ENCODE measurements at places on chromosomes 3 and 15.

DNA sequence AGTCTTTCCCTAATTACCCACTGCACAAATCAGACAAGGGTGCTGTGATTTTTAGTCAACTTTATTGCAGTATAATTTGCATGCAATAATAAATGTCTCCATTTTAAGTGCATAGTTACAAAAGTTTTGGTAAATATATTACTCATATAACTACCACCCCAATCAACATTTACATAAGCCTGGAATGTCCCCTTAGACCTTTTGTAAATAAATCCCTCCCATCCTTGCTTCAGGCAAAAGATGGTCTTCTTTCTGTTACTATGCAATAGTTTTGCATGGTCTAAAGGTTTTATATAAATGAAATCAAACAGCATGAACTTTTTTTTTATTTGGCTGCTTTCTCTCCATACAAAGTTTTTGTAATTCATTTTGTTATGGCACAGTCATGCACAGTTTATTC, 235.4 kb downstream of the PYDC2 start:
- DNase-seq, result no peak

GRCh38 chr15:63545520-63545919, 41.1 kb downstream of the USP3 start:
- DNase-seq, result no peak

- DNase-seq, result no peak
Measured at GRCh38 chr15:94098921-94099573, 132.3 kb upstream of the MCTP2 start.

DNA sequence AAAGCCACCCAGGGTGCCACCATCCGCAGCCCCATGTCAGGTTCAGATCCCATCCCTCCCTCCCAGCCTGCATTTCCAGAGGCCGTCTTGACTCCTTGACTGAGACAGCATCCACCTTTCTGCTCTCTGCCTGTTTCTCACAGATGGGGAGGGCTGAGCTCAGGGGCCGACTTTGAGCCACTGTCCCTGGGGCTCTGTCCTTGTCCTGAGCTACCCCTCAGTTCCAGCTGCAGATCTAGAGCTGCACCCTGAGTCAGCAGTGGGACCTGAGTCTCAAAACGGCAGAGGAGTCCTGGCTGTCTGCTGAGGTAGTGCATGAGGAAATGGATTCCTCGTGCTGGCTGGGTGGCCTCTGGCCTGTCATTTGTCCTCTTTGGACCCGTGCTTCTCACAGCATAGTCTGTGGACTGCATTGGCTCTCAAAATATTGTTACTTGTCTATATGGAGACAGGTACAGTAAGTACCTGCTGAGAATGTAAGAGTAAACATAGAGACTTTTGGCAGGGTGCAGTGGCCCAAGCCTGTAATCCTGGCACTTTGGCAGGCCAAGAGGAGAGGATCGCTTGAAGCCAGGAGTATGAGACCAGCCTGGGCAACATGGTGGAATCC, 22.3 kb downstream of the RPLP1 start:
- no peak for DNase-seq

DNA sequence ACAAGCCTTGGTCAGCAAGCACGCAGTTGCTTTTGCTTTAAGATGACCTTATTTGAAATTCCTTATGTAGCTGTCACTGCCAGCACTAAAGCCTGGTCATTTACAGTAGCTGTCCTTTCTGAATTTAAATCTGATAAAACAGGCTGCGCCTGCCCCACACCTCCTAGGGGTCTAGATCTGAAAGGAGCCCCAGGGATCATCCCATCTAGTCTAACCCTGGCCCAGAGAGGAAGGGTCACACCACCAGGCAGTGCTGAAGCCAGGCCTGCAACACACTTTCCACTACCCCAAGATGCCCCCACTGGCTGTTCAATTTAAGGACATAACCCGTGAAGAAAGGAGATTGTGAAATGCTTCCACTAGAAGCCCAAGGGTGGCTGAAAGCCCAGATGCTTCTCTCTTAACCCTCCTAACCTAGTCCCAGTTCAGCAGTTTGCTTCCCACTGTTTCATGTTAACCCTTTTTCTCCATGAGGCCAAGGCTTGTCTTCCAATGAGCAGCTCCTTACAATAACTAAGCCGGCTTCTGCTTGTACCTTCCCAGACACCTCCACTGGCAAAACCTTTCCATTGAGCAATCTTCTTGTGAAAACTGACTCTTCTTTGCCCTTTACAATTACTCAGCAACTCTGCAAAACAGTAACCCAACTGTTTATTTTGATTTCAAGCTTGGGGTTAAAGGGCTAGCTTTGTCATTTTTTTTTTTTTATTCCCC, 198.9 kb upstream of the LPP start:
- no peak for DNase-seq

GRCh38 chr15:100167884-100168375, 173.8 kb downstream of the ADAMTS17 start:
- DNase-seq, result no peak

- no peak for DNase-seq
Measured at GRCh38 chr3:8887435-8888300, 75.6 kb downstream of the RAD18 start.

- DNase-seq, result no peak
Measured at GRCh38 chr3:44104668-44105321, 136.9 kb upstream of the TOPAZ1 start.

- no peak for DNase-seq
Measured at GRCh38 chr3:134650431-134651346, at the start of gene KY. TSS of gene KY (minus strand) at chr3:134651022. CDS start at chr3:134650960, 62 bp downstream.

- DNase-seq, result peak; percentile 51
Measured at GRCh38 chr15:98881526-98882520, 125.8 kb downstream of the PGPEP1L start.

DNA sequence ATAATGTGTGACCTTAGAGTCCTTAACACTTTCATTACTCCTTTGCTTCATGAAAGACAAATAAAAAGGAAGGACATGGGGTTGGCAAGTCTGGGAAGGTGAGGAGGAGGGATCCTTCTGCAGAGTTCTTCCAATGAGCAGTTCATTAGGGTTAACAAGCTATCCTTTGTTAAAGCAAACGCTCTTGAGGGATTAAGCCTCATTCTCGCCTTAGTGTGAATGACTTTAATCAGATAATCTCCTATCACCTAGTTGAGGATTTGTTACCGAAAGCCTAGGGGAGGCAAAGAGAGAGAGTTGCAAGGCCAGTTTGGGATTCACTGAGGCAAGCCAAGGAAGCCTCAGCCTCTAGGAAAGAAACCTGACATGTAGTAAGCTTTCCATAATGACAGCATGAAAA, 7.4 kb upstream of the MBNL1 start:
- no peak for DNase-seq

GRCh38 chr3:56985878-56986277, 74.6 kb upstream of the SPATA12 start:
- peak; percentile 49 for DNase-seq

- no peak for DNase-seq
Measured at GRCh38 chr3:95029644-95030043, 966.8 kb downstream of the NSUN3 start.

- no peak for DNase-seq
Measured at GRCh38 chr15:70062321-70062956, 35.3 kb downstream of the TLE3 start.

GRCh38 chr3:172159376-172159775, 120.0 kb downstream of the FNDC3B start:
- DNase-seq, result no peak

GRCh38 chr3:43872301-43872700, 181.6 kb downstream of the ABHD5 start:
- DNase-seq, result no peak

DNA sequence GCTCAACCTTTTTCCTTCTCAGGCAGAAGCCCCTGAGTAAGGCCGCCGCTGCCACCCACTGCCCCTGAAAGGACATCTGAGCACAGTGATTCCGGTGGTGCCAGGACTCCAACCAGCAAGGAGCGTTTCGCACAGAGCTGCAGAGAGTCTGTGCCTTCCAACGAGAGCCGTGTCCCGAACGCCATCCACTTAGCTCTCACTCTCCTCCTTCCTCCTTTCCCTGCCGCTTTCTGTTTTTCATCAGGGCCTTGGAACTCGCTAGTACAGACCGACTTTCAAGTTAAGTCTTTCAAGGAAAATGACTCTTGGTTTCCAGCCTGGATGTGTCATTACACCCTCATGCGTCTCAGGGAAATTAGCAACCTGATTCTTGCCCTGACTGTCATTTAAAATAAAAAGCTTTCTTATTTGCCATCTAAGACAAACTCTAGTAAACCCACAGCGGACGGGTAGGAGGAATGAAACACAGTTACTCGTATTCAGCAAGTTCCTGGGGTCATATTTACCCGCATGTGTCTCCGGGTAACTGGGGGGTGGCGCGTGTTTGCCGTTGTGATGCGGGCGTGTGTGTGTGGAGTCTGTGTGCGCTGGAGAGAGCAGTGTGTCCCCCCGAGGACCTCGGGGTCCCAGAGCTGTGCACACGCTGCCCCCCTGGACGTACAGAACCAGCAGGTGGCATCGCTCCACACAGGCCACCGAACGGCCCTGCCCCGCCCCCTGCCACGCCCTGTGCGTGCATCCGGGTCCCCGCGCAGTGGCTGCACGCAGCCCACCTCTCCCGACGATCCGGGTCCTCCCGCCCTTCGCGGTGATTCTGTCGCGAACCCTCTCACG, 30.4 kb upstream of the ALDH1A3 start:
- no peak for DNase-seq

DNA sequence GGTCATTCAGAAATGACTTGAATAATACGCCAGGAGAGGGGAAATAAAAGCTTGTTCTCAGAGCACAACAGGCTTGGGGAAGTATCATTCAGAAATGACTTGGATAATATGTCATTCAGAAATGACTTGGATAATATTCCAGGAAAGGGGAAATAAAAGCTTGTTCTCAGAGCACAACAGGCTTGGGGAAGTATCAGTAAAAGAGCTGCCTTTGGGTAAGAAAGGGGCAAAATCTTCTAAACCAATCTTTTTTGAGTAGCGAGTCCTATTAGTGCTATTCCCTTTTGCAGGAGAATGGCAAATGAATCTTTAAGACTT, 20.9 kb downstream of the GABRR3 start:
- DNase-seq, result no peak

- DNase-seq, result no peak
Measured at GRCh38 chr3:177881351-177881750, 654.9 kb upstream of the KCNMB2 start.

- DNase-seq, result no peak
Measured at GRCh38 chr3:130906374-130906995, 12.6 kb downstream of the ATP2C1 start.

- no peak for DNase-seq
Measured at GRCh38 chr3:138245026-138245425, 57.9 kb downstream of the ARMC8 start.

DNA sequence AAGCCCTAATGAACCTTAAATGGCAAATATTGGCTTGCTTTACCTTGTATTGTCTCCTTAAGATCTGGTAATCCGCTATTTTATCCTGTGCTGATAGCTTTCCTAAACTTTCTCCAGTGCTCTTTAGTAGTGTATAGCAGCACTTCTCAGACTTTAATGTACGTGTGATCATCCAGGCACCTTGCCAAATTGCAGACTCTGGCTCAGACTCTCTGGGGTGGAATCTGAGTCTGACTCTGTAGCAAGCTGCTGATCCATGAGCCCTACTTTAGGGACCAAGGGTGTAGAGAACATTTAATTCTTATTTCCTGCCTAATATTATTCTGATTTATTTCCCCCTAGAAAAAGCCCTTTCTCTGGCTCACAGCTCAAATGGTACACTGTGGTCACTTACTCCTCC, 518.8 kb upstream of the ZNF385D start:
- DNase-seq, result no peak

GRCh38 chr3:37526511-37526910, 335.2 kb upstream of the CTDSPL start:
- no peak for DNase-seq

DNA sequence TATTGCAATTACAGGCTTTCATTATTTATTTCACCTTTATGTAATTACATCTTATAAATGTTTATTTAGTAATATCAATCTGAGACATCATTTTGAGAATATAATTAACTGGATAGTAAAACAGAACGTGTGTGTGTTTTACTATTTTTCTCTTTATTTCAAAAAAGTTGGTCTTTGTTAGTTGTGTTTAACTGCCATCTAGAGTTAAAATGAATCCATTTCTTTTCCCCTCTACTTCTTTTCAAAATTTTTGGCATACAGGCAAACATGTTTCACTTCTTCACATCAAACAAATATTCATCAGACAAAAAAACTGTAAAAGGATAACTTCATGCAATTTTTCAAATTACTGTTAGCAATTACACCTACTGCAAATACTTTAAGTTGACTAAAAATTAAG, 61.1 kb downstream of the FEZF2 start:
- no peak for DNase-seq

Data from DND-41 (cell line).